ENCODE measurements at places on chromosomes 5 and 9.

GRCh38 chr9:892123-892522, 50.6 kb downstream of the DMRT1 start:
- DNase-seq, result no peak

- no peak for DNase-seq
Observed at GRCh38 chr5:1480217-1480616, 35.0 kb upstream of the SLC6A3 start.

DNA sequence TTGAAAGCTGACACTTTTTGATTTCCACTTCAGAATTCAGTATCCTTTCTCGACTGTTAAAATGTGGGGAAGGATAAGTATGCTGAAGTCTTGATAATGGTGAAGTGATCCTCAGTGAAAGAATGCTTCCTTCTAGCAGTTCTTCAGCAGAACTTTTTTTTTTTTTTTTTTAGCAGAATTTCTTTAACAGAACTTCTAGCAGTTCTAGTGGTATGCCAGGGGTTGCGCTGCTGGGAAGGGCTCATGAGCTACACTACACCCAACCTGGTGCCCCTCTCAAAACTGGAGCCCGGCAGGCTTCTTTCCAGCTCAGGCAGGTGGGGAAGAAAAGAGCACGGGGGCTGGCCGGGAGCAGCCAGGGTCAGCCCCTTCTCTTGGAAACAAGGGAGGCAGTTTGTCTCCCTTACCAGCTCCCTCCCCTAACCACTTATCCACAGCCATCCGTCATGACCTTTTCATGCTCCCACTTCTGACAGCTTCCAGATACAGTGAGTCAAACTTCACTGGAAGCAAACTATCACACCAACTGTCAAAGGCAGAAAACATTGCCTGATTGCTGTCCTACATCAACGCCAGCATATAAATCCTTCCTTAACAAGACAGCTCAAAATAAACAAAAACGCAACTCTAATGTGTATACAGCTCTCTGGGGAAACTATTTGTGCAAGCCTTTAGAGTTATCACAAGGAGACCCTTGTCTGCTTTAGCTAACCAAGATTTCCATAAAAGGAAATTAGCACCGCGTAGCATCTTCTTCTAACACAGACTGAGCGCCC, 211.5 kb downstream of the GAPVD1 start:
- peak; percentile 94 for DNase-seq

GRCh38 chr9:91258451-91258850, 103.3 kb downstream of the AUH start:
- no peak for DNase-seq

DNA sequence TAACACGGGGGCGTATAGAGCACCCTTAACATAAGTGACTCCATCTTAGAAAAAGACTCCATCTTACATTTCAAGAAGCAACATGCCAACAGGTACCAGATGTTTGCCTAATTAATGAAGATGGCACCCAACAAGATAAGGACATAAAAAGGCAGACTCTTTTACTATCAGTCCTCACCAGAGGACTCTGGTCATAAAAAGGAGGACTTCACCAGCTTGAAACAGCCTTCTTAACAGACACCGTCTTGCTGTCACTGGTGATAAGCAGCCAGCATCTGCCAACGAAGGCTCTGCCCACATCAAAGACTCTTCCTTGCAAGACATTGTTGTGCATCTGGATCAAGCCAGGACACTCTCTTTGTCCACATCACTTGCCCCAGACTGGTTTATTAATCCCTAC, 80.3 kb downstream of the S1PR3 start:
- DNase-seq, result no peak

- DNase-seq, result no peak
Observed at GRCh38 chr5:177983763-177984583, 12.1 kb downstream of the PROP1 start.

DNA sequence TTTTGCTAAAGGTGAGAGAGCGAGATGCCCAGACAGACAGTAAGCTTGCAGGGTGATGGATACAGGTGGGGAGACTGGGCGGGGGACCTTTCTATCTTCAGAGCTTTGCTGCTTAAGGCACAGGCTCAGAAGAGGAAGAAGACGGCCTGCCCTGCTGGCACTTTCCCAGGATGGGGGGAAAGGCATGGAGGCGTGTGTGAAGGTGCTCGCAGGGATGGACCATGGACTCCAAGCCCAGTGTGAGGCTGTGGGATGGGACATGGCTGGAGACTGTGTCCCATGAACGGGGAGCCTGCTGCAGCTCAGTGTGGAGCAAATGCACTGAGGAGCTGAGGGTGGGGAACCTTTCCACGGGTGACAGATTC, 243.2 kb upstream of the IRX4 start:
- no peak for DNase-seq

GRCh38 chr5:151904909-151905308, 19.7 kb downstream of the GLRA1 start:
- DNase-seq, result no peak
